OCI-M1 (cell line): ENCODE measurements at places on chromosomes 7 and 10.

DNA sequence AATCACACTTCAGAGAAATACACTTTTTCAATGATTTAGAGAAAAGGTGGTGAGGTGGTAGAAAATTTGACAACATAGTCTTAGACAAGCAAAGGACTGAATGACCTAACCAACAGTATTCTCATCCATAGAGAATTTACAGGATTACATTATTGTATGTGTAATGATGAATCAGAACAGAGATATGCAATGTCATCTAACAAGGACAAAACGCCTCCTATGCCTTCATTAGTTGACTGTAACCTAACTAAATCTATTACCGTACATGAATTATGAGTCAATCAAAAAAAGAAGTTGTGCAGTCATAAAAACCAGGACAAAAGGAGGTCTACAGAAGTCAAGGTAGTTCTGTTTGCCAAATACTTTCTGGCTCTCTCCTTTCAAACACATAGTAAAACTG is 66.5 kb downstream of the RAB11FIP2 start:
- DNase-seq = no peak

- DNase-seq = no peak
Observed at GRCh38 chr10:32317795-32318357, 29.1 kb downstream of the EPC1 start.

DNA sequence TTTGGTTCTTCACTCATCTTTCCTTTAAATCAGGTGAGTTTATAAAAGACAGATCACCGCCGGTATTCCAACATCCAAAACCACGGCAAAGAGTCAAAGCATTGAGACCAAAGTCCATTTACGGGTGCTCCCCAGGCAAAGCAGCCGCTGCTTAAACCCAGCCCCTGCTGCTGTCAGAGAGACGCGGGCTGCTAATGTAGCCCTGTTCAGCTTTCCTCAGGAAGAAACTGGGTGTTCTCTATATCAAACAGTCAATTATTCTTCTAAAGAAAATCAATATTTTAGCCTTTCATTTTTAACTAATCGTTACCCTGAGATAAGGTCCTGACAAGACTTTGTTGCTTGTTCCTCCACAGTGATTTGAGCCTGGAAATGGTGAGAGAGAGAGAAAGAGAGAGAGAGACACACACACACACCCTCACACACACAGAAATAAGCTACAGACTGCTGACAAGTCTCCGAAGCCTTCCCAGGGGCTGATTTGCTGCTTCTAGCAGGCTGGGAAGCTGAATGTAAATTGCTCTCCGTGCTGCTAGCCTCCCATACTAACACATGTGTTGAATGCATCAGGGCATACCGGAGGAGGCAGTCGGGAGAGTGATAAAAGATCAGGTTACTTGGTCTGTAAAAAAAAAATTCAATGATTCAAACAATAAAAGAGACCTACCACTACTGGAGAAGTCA is 183.0 kb upstream of the ANK3 start:
- DNase-seq = peak; percentile 47

- no peak for DNase-seq
Observed at GRCh38 chr10:31602541-31603234, 283.7 kb downstream of the ZEB1 start.

DNA sequence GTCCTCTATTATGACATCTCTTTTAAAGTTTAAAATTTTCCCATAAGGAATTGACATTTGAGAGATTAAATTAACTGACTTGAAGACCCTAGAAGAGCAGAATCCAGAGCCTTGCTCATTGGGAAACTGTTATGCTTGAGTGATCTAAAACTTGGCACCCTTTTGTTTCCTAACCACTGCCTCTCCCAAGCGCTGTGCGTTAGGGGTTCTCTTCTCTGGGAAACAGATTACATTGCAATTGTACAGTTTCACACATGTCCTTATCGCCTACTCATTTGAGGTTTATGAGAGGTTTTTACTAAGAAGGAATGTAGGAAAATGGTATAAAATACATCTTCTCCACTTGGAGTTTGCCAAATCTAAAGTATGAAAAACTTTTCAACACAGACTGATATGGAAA is 126.8 kb upstream of the AMPH start:
- no peak for DNase-seq

GRCh38 chr7:114790521-114790920 is 131.4 kb upstream of the MDFIC start:
- no peak for DNase-seq

- DNase-seq = no peak
Observed at GRCh38 chr7:99258501-99258900, 14.1 kb upstream of the MYH16 start.

GRCh38 chr7:144821067-144821466 is 14.8 kb downstream of the TPK1 start:
- no peak for DNase-seq

DNA sequence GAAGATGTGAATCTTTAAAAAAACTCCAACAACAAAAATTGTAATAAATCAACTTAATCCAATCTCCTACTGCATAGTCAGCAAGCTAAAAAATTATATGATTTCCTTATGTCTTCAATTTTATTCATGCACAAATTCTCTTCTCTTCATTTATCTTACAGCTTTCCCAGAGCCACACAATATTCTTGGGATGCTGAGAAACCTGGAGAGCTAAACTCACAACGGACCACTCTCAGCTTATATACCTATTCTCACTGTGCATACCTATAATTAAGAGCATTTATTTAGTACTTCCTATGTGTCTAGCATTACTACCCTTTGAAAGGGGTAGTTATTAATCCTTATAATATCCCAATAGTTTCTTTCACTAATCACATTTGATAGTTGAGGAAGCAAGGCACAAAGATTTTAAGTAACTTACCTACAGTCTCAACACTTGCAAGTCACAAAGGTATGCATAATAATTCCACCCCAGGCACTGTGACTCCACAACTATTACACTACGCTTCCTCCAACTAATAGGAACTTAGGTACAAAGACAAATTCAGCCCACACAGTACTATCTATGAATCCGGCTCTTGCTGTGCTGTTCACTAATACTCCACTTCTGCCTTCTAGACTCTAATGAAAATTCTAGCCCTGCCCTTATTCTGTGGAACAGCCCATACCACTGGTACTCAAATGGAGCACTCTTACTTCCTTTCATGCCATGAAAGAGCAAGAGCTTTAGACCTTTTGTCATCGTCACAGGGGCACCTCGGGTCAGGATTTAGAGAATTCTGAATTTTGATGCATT is 5.1 kb downstream of the CCDC71L start:
- no peak for DNase-seq

DNA sequence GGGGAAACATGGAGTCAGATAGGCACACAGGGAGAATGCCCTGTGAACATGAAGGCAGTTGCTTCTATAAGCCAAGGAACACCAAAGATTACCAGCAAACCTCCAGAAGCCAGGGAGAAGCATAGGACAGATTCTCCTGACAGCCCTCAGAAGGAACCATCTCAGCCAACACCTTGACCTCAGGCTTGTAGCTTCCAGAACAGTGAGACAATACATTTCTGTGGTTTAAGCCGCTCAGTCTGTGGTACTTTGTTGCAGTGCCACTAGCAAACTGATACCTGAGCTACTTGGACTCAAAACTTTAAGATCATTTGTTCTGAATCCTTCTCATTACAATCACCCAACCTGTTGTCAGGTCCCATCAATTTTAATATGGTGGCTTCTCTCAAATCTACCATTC is 31.2 kb downstream of the ABLIM1 start:
- DNase-seq = no peak

DNA sequence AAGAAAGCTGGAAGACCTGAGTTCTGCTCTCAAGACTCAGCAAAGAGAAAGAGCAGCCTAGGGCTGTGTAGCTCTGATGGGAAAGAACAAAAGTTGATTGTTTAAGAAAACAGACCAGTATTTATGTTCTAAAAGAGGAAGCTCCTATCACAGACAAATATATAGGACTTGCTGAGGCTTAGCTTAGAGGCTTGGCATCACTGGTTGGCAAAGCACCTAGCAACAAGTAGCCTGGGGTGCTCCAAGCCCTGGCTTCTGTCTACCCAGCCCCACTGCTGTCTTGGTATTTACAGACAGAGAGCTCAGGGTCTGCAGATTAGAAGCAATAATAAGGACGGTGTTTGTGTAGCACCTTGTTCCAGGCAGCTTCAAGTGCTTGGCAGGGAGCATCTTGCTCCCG is 36.9 kb upstream of the CCDC3 start:
- no peak for DNase-seq

DNA sequence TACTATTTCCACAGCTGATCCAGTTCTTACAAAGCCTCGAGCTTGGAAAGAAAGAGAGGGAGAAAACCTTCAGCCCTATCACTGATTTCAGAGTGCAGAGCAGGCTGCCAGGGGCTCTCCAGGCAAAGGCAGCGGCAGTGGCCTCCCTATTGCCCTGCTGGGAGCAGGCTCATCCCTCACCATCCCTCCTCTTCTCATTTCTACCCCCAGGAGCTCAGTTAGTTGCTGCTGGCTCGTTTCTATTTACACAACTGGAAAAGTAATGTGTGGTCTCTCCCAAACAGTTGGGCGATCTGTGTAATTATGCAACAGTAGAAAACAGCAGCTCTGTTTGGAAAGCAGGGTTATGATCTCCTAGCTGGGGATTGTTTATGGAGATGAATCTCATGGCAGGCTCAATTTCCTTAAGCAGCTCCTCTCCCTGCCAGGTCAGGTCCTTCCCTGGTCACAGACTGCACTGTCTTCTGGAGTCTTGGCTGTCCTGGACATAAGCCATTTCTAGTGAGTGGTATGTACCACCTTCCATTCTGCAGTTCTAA is 28.7 kb upstream of the TNS3 start:
- DNase-seq = no peak

- peak; percentile 34 for DNase-seq
Observed at GRCh38 chr10:92111336-92111939, 179.4 kb downstream of the CPEB3 start.

DNA sequence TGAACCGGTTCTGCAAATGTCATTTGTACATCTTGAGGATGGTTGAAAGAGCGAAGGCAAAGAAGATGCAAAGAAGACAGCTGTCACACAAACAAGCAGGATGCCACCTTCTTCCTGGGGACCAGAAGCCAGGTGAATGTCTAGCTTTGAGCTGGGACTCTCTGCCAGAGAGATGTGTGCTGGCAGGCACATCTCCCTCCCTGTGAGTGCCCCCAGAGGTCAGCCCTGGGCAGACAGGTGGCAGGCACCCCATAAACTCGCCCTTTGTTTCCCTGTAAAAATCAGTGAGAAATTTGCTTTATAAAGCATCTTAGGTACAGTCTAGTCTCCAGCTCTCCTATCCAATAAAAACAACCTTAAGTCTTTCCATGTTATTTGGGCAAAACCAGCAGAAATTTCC is 2.6 kb upstream of the TCERG1L start:
- DNase-seq = no peak

DNA sequence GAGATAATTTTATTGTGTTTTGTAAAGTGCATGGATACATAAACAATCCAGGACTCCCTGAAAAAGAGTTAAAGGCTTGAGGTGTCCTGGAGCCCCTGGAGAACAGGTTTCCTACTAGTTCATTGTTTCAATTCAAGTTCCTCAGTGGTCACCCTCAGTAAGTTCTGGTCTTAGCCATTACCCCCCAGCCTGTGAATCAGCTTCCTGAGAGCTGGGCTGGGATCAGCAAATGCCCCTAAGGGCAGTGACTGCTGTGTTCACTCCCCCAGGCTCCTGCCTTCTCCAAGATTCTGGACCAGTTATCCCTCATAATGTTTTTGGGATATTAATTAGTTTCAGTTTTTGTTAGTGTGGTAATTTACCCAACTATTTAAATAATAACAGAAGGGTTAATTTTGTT is 151.6 kb upstream of the PRSS58 start:
- no peak for DNase-seq

DNA sequence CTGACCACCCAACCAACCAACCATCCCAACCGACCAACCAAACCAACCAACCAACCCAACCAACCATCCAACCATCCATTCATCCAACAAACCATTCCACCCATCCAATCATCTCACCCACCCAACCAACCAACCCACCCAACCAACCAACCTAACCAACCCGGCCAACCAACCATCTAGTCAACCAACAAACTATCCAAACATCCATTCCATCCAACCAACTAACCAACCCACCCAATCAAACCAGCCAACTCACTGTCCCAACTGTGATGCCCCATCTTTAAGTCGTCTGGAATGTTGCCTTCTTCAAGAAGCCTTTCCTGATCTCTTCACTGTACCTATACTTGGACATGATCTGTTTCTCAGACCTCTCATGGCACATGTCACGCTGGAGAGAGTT is 31.6 kb downstream of the MINDY4 start:
- DNase-seq = no peak

DNA sequence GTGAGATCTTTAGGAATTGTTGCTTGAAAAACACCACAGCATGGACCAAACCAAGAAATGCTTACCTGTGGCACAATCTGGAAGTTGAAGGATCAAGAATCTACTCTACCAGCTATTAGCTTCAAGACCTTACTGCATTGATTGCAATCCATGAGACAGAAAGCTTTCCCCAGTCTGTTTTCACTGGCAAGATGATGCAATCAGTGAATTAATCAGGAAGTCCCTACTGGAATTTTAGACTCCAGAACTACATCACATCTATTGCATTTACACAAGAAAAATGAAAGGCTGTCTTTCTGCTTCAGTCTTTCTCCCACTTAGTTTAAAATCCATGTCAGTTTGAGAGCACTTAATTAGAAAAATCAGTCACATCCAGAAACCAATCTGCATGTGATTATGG is 191.7 kb downstream of the TFEC start:
- no peak for DNase-seq
